Right ventricle myocardium inferior (tissue), 1 donor: ENCODE measurements at places on chromosomes 2 and 18. TPM values are rescaled to one million over a fixed set of nuclear protein-coding genes. Genes with fewer than 3 reads are reported as not detected.

The C2orf66 gene
- total RNA-seq, result not detected

The SNTG2 gene
- 2.4 TPM for total RNA-seq

DNA sequence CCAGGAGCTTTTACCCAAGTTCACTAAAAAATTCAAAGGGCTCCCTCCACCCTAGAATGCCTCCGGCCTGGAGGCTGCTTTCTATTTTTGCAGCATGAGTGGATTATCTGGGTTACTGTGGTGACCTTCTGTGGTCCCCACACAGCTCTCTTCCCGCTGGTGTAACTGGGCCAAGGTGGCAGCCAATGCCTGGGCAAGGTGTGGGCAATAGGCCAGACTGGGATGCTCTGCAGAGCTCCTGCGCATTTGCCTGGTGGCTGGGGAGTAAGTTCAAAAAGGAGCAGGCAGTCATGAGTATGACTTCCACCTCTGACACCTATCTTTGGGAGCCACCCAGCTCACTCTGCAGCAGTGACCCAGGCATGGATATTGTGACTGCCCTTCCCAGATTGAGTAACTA, 130.5 kb upstream of the SPRED2 start:
- DNase-seq, result no peak

The GAREM2 gene
- total RNA-seq, result 1.4 TPM

The CIB4 gene
- not detected for total RNA-seq

GRCh38 chr18:26208977-26209376, 17.3 kb upstream of the TAF4B start:
- no peak for DNase-seq

DNA sequence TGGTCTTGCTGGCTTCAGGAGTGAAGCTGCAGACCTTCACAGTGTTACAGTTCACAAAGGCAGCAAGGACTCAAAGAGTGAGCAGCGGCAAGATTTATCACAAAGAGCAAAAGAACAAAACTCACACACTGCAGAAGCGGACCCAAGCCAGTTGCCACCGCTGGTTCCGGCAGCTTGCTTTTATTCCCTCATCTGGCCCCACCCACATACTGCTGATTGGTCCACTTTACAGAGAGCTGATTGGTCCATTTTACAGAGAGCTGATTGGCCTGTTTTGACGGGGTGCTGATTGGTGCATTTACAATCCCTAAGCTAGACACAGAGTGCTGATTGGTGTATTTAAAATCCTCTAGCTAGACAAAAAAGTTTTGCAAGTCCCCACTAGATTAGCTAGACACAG, 37.2 kb upstream of the ZNF532 start:
- DNase-seq, result no peak

The PJVK gene
- total RNA-seq, result 0.70 TPM

- DNase-seq, result no peak
Observed at GRCh38 chr2:34486965-34487364, 887.9 kb upstream of the FAM98A start.

DNA sequence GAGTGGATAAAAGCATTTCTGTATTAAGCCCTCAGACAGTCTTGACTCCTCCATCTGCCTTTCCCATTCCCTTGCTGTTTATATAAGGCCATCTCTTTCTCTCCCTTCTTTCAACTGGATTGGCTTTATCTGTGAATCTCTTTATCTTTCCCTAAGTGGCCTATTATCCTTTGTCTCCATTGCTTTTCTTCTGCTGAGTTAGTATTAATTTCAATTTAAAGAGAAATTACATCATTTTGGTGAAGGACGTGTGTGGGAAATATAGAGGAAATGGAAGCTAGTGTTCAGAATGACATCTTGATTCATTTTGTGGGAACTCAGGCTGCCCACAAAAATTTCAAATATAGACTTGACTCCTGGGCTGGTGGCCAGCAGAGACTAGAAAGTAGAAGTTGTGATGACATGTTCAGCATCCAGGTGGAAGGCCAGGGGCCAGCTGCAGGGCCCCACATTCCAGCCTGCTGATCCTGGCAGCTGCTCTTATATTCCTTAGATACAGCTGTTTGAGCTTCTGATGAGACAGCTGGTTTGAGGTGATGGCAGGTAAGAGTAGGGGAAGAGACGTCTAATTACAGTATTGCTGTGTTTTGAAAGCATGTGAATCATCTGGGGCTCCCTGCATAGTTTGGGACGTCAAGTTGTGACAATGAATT, 52.3 kb downstream of the DIS3L2 start:
- DNase-seq, result no peak
